Activated T-helper 2 cell treated with anti-CD3 and anti-CD28 coated beads, Interferon-gamma antibody, Interleukin-2, Interleukin-4, amounts not matched to agents 10 μg/mL and 5 μg/mL and 100 μg/mL, durations not matched to agents 14 hours and 24 hours and 36 hours (primary cell): ENCODE measurements at places on chromosomes 5 and 9. TPM values are rescaled to one million over a fixed set of nuclear protein-coding genes. Genes with fewer than 3 reads are reported as not detected.

Gene SAPCD2
- total RNA-seq = 26.5 and 27.1 TPM in 2 replicates

- no peaks in the 10 kb centered on the region for H3K27me3 ChIP-seq
- H3K4me1 ChIP-seq = peaks cover 5% of the 10 kb centered on the region
- no peaks in the 10 kb centered on the region for H3K36me3 ChIP-seq
- H3K27ac ChIP-seq = no peak overlapping the region
These were observed 603.7 kb downstream of the BNC2 start for GRCh38 chr9:16266648-16267276.

GRCh38 chr5:33343676-33344327 lies 97.0 kb upstream of the TARS1 start:
- H3K27ac ChIP-seq = no peak overlapping the region
- no peaks in the 10 kb centered on the region for H3K4me1 ChIP-seq
- H3K36me3 ChIP-seq = no peaks in the 10 kb centered on the region
- no peak overlapping the region for H3K4me3 ChIP-seq
- no peaks in the 10 kb centered on the region for H3K27me3 ChIP-seq
- no peak for DNase-seq

DNA sequence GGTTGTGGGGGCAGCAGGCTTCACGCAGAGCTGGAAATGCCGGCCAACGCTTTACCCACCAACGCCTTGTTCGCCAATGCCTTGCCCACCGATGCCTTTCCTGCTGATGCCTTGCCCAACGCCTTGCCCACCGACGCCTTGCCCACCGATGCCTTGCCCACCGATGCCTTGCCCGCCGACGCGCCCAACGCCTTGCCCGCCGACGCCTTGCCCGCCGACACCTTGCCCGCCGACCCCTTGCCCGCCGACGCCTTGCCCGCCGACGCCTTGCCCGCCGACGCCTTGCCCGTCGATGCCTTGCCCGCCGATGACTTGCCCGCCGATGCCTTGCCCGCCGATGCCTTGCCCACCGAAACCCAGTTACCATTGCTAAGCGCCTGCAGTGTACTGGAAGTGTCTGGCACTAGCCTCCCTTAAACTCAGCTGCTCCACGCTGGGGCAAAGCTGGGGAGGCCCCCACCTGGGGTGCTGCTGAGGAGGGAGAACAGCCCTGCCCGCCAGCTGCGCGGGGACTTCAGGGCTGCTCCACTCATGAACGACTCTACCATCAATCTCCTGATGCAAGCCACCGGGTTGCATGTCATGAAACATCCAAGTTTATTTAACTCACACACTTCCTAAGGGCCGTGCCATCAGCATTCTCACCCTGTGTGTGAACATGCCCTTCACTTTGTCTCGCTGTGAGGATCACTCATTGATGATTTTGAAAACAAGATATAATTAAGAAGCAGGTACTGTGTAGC lies 1.8 kb downstream of the SLC6A18 start:
- no peak overlapping the region for H3K27ac ChIP-seq
- H3K4me3 ChIP-seq = no peak overlapping the region
- H3K4me1 ChIP-seq = no peaks in the 10 kb centered on the region
- peaks cover 14% of the 10 kb centered on the region for H3K27me3 ChIP-seq

- no peaks in the 10 kb centered on the region for H3K4me1 ChIP-seq
- no peak for DNase-seq
- no peaks in the 10 kb centered on the region for H3K27me3 ChIP-seq
- no peak overlapping the region for H3K27ac ChIP-seq
- H3K36me3 ChIP-seq = no peaks in the 10 kb centered on the region
- no peak overlapping the region for H3K4me3 ChIP-seq
These were observed 405.8 kb upstream of the TLE4 start for GRCh38 chr9:79166005-79166404.

DNA sequence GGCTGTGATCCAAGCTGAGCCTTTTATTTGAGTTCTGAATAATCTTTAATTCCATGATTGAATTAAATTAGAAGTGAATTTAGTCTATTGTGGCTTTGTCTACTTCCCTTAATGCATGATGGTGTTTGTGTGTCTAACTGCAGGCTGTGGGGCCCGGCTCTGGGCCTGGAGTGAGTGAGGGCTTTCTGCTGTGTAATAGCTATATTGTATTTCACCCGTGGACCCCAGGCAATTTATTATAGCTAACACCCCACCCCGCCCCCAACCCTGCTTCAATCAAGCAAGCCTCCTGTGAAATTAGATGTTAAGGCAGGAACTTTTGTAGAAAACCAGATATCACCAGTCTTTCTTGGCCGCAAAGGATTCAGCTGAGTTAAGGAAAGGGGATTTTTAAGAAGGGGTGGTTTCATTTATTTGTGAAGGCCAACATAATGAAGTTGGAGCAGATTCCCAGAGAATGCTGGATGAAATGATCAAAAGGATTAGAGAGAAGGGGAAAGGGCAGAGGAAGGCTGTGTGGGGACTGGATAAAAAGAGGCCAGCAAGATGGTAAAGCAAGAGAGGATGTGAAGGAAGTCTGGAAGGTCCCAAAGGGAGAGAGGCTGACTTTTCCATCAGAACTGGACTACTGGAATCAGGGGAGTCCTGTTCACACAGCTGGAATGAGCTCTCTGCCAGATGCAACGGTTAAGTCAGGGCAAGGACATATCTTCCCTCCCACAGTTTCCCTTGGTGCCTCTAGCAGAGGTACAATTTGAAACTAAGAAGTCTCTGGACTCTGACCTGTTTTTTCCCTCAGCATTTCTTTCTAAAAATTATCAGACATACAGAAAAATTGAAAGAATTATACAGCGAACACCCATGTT lies 125.3 kb upstream of the SAP30L start:
- H3K27ac ChIP-seq = no peak overlapping the region
- no peak for DNase-seq

- H3K4me1 ChIP-seq = no peaks in the 10 kb centered on the region
- H3K27ac ChIP-seq = no peak overlapping the region
- no peak overlapping the region for H3K4me3 ChIP-seq
- no peak for DNase-seq
- no peaks in the 10 kb centered on the region for H3K27me3 ChIP-seq
These were observed 728.0 kb upstream of the C9orf72 start for GRCh38 chr9:28301281-28301680.

Gene ST8SIA4
- 79.1 and 82.3 TPM in 2 replicates for total RNA-seq

Gene FAM153A
- total RNA-seq = 16.3 and 20.1 TPM in 2 replicates

Gene ARHGEF28
- total RNA-seq = 0.05 and 0.11 TPM in 2 replicates

Gene ABLIM3
- not detected in 2 replicates for total RNA-seq

- peaks cover 30% of the 10 kb centered on the region for H3K27me3 ChIP-seq
- H3K27ac ChIP-seq = no peak overlapping the region
- H3K4me1 ChIP-seq = no peaks in the 10 kb centered on the region
- no peak for DNase-seq
These were observed 6.4 kb downstream of the PRLR start for GRCh38 chr5:35223787-35224395.

GRCh38 chr5:3593771-3594509 lies 1.7 kb upstream of the IRX1 start:
- H3K4me3 ChIP-seq = no peak overlapping the region
- peaks cover 61% of the 10 kb centered on the region for H3K27me3 ChIP-seq
- no peak for DNase-seq
- H3K36me3 ChIP-seq = no peaks in the 10 kb centered on the region
- H3K4me1 ChIP-seq = no peaks in the 10 kb centered on the region

DNA sequence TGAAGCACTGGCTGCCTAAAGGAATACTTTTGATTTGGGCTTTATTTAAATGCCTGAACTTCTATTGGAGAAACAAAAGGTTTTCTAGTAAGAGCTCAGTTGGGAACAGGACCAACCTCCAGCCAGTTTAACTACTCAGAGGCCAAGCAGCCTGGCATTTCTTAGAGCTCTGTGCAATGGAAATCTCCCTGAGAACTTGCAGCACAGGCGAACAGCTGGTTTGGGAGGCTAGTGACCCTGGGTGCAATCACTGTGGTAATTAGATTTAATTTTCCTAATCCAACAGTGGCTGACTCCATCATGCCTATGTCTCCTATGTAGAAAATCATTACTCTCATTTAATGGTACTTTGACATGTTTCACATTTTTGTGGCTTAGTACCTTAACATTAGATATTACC lies 1.0 kb upstream of the CDH6 start:
- H3K4me3 ChIP-seq = no peak overlapping the region
- H3K27ac ChIP-seq = no peak overlapping the region
- H3K27me3 ChIP-seq = peaks cover 36% of the 10 kb centered on the region
- H3K36me3 ChIP-seq = no peaks in the 10 kb centered on the region
- no peaks in the 10 kb centered on the region for H3K4me1 ChIP-seq
- no peak for DNase-seq

- peaks cover 13% of the 10 kb centered on the region for H3K27me3 ChIP-seq
- no peaks in the 10 kb centered on the region for H3K4me1 ChIP-seq
- H3K4me3 ChIP-seq = no peak overlapping the region
- DNase-seq = peak; percentile 6
These were observed 4.1 kb downstream of the BTNL9 start for GRCh38 chr5:181044093-181044599.

DNA sequence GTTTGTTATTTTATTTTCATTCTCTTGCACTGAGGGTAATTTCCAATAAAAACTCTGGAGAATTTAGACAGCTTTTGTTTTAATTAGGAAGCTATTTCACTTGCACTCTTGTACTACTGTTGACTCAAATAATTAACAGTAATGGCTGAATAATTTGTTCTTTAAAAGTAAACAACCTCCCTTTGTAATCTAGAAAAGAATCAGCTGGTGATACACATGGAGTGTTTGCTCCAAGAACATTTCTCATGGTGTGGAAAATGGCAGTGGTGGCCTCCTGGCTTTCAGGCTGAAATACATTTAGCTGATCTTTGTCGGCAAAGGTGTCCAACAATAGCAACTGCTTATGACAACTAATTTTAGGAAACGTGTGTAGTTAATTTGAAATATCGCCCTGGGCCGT lies 129.4 kb downstream of the C9orf152 start:
- H3K27ac ChIP-seq = no peak overlapping the region
- DNase-seq = no peak
- H3K4me1 ChIP-seq = peaks cover 52% of the 10 kb centered on the region
- no peak overlapping the region for H3K4me3 ChIP-seq

Gene BSPRY
- total RNA-seq = 11.1 and 12.5 TPM in 2 replicates

DNA sequence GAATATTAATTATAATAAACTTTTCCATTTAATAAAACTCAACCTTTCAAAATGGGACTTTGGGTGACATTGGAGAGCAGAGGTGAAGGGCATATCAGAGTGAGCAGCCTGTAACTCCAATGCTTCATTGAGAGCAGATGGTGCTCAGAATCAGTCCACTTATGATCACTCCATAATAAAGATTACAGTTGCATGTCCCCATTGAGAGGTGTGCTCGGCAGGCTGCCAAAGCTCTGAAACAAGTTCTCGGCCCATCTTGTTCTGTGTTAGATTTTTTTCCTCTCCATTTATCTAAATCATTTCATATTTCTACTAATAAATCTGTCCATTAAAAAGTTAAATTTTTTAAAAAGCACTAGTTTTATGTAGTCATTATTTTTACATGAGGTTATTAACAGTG lies 1786.4 kb upstream of the WWC1 start:
- no peak overlapping the region for H3K27ac ChIP-seq
- H3K36me3 ChIP-seq = no peaks in the 10 kb centered on the region
- DNase-seq = no peak
- no peaks in the 10 kb centered on the region for H3K27me3 ChIP-seq
- H3K4me1 ChIP-seq = no peaks in the 10 kb centered on the region
- no peak overlapping the region for H3K4me3 ChIP-seq

- no peaks in the 10 kb centered on the region for H3K27me3 ChIP-seq
- no peak for DNase-seq
- no peaks in the 10 kb centered on the region for H3K36me3 ChIP-seq
- no peaks in the 10 kb centered on the region for H3K4me1 ChIP-seq
- H3K4me3 ChIP-seq = no peak overlapping the region
These were observed 40.4 kb upstream of the ECM2 start for GRCh38 chr9:92576175-92576574.

Gene SPATA31C1
- not detected in 2 replicates for total RNA-seq
